Fibroblast of lung (primary cell): ENCODE measurements at places on chromosomes 5 and 9.

GRCh38 chr5:44729536-44729935, 79.2 kb upstream of the MRPS30 start:
- no peak overlapping the region for H3K4me3 ChIP-seq
- no peaks in the 10 kb centered on the region for H3K36me3 ChIP-seq

GRCh38 chr5:139740138-139740991, 55.2 kb upstream of the PSD2 start:
- no peak overlapping the region for H3K27ac ChIP-seq
- DNase-seq = no peak
- H3K4me1 ChIP-seq = peaks cover 5% of the 10 kb centered on the region
- no peaks in the 10 kb centered on the region for H3K27me3 ChIP-seq
- H3K4me3 ChIP-seq = no peak overlapping the region
- no peaks in the 10 kb centered on the region for H3K36me3 ChIP-seq

GRCh38 chr5:138448481-138449398, 9.9 kb downstream of the REEP2 start:
- no peak overlapping the region for H3K4me3 ChIP-seq
- H3K27me3 ChIP-seq = no peaks in the 10 kb centered on the region
- DNase-seq = peak; percentile 39
- H3K36me3 ChIP-seq = no peaks in the 10 kb centered on the region

GRCh38 chr9:90086101-90086511, 481.3 kb downstream of the GADD45G start:
- no peaks in the 10 kb centered on the region for H3K27me3 ChIP-seq
- H3K36me3 ChIP-seq = no peaks in the 10 kb centered on the region
- H3K4me1 ChIP-seq = no peaks in the 10 kb centered on the region
- no peak overlapping the region for H3K4me3 ChIP-seq

DNA sequence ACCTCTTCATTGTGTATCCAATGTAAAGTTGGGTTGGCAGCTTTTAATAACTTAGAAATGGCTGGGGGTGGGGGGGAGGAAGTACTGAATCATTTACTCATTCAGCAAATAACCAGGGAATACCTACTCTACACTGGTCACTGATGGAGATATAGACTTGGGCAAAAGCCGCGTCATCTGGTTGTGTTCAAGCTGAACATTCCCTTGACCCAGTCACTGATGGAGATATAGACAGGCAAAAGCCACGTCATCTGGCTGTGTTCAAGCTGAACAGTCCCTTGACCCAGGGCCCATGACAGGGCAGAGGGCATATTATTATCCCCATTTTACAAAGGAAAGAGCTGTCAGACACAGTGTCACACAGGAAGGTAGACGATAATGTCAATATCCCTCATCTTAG, 32.6 kb downstream of the FOXI1 start:
- DNase-seq = no peak
- H3K36me3 ChIP-seq = no peaks in the 10 kb centered on the region
- no peaks in the 10 kb centered on the region for H3K4me1 ChIP-seq
- H3K27me3 ChIP-seq = no peaks in the 10 kb centered on the region
- H3K4me3 ChIP-seq = no peak overlapping the region
- no peak overlapping the region for H3K27ac ChIP-seq

GRCh38 chr5:151670953-151671636, 15.6 kb downstream of the SPARC start:
- no peaks in the 10 kb centered on the region for H3K27me3 ChIP-seq
- peaks cover 70% of the 10 kb centered on the region for H3K36me3 ChIP-seq

GRCh38 chr9:30534896-30535295, 1849.5 kb upstream of the ACO1 start:
- no peak for DNase-seq

- no peaks in the 10 kb centered on the region for H3K36me3 ChIP-seq
- H3K4me3 ChIP-seq = no peak overlapping the region
- H3K27me3 ChIP-seq = peaks cover 2% of the 10 kb centered on the region
- no peaks in the 10 kb centered on the region for H3K4me1 ChIP-seq
- DNase-seq = peak; percentile 57
- H3K27ac ChIP-seq = no peak overlapping the region
Measured at GRCh38 chr9:98726735-98727134, 18.0 kb upstream of the GABBR2 start.

GRCh38 chr5:135085133-135085935, 51.3 kb upstream of the PITX1 start:
- no peaks in the 10 kb centered on the region for H3K36me3 ChIP-seq
- H3K27ac ChIP-seq = no peak overlapping the region
- no peak for DNase-seq
- no peaks in the 10 kb centered on the region for H3K4me1 ChIP-seq

DNA sequence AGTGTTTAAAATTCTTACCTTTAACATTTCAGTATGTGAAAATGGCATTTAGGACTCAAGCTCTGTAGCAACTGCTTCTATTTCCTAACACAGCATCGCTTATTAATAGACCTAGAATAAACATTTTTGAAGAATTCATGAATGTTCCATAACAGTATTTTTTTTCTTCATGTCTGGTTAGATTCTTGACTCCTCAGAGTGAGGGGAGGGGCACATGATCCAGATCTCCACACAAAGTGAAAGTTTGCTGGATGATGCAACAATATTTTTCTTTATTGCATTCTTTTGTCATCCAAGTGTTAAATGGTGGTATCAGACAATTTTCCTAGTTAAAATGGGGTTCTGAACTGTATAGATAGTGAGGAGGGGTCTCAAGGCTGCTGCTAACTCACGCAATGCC, 130.8 kb upstream of the MAN2A1 start:
- DNase-seq = no peak
- no peaks in the 10 kb centered on the region for H3K36me3 ChIP-seq
- no peaks in the 10 kb centered on the region for H3K4me1 ChIP-seq
- no peak overlapping the region for H3K27ac ChIP-seq
- no peak overlapping the region for H3K4me3 ChIP-seq
- no peaks in the 10 kb centered on the region for H3K27me3 ChIP-seq

GRCh38 chr9:78001946-78002731, 29.5 kb downstream of the GNAQ start:
- no peaks in the 10 kb centered on the region for H3K27me3 ChIP-seq
- peak; percentile 68 for DNase-seq
- peaks cover 15% of the 10 kb centered on the region for H3K4me1 ChIP-seq

DNA sequence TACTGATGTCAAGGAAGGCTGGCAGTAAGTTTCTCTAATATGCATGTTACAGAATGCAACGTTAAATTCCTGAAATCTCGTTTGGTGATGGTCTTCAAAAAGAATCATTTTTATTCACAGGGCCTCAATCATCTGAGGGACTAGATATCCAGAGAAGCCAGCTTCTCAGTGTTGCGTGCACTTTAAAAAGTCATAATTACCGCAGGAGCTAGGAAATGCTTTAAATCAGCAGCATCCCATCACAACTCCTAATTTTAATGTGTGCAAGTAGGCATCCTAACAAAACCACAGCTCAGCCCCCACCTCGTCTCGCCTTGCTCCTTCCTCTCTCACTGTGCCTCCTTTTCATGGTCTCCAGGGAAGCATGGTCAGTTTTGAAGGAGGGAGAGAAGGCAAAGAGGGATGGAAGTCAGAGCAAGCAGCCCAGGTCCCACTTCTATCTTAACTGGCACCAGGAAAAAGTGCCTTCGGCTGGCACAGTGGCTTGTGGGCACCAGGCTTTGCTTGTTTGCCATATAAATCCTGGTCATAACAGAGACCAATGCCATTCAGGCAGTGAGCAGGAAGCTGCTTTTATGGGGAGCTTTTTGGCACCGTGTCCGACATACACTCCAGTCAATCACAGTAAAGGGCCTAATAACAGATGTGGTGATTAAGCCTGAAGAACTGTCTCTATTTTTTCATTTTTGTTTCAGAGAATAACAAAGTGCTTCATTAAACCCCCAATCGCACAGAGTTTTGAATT, 21.4 kb downstream of the MEGF10 start:
- peaks cover 8% of the 10 kb centered on the region for H3K27me3 ChIP-seq
- no peak for DNase-seq
- no peak overlapping the region for H3K4me3 ChIP-seq
- no peaks in the 10 kb centered on the region for H3K36me3 ChIP-seq
- no peak overlapping the region for H3K27ac ChIP-seq
- no peaks in the 10 kb centered on the region for H3K4me1 ChIP-seq

- H3K27me3 ChIP-seq = no peaks in the 10 kb centered on the region
- no peak overlapping the region for H3K4me3 ChIP-seq
- DNase-seq = no peak
- H3K27ac ChIP-seq = no peak overlapping the region
- H3K36me3 ChIP-seq = no peaks in the 10 kb centered on the region
Measured at GRCh38 chr5:31698673-31699072, 59.7 kb downstream of the PDZD2 start.

GRCh38 chr9:99876190-99876589, 30.3 kb upstream of the STX17 start:
- no peak overlapping the region for H3K4me3 ChIP-seq
- DNase-seq = no peak
- H3K36me3 ChIP-seq = no peaks in the 10 kb centered on the region

DNA sequence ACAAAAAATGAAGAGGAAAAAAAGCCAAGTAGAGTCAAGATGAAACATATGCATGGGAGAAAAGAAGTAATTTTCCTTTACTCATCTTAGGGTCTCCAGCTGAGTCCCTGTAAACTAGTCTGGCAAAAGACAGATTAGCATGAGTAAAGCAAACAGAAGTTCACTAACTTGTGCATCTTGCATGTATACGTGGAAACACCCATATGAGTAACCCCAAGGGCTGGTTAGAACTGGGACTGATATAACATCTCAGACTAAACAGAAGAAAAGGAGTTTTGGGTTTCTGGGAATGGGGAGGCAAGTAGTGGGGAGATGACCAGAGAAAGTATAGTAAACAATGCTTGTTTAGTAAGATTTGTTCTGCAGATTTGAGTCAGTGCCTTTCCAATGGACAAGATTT, 20.1 kb upstream of the GLDC start:
- no peaks in the 10 kb centered on the region for H3K4me1 ChIP-seq
- no peaks in the 10 kb centered on the region for H3K27me3 ChIP-seq
- no peak overlapping the region for H3K4me3 ChIP-seq
- no peak for DNase-seq
- no peaks in the 10 kb centered on the region for H3K36me3 ChIP-seq
